ENCODE measurements at places on chromosomes 1 and 21.

DNA sequence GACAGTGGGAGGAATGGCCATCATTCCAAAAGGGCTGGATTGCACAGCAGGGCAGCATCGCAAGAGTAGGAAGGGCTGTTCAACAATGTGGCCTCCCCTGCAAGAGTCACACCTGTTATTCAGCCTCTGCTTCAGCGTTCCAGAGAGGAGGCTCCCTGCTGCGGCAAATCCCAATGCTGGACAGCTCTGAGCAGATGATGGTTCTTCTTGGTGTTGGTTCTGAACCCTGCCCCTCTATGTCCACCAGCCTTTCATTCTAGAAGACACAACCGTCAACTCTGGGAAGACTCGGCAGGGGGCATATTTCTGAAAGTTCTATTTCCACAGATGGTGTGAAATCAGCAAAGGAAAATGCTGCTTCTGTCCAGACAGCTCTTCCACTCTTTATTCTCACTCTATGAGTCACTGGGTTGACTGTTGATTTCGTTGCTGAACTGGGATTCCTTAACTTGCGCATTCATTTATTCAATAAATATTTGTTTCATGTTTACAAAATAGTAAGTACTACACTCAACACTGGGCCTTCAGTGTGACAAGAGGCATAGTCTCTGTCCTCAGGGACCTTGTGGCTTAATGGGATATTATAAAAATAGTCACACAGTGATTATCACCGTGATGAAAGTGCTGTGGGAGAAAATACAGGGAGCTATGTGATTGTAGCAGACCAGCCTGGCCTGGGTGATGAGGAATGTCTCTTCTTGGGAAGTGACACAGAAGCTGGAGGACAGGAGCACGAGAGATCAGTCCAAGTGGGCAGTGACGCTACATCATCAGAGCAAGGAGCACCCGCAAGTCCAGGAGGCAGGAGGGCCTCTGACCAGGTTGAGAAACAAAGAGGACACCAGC lies 260.3 kb downstream of the SIPA1L2 start:
- no peak for DNase-seq

- no peak for DNase-seq
These were observed 754 bp upstream of the PDPN start for GRCh38 chr1:13582713-13583443.

GRCh38 chr1:208369045-208369444 lies 124.9 kb upstream of the PLXNA2 start:
- DNase-seq = no peak

DNA sequence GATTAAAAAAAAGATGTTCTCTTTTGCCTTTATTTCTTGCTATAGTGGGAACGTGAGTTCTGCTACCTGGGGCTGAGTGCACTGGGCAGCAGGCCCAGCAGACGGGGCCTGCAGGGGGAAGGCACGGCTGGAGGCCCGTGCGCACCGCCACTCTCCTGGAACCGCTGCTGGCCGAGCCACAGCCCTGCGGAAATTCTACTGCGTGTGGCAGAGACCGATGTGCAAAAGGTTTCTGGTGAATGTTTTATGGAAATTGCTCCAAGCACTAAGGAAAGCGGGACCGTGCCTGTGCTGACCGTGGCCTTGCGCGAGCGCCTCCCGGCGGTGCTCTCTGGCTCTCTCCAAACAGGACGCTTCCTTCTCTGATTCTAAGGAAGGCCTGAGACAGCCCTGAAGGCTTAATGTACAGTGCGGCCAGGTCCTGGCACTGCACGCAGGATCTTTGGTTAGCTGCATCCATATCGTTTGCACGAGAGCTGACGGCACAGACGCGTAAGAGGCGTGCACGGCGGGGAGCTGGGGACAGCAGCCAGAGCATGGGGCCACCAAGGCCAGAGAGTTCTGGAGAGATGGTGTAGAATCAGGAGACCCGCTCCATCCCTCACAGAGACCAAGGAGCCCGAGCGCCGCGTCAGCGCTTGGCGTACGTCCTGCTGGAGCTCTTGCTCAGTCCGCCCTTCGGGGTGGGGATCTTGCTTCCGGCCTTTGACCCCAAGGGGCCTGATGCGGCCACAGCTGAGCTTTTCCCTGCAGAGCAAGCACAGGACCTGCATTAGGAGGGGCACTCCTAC lies 18.7 kb upstream of the LRRC47 start:
- DNase-seq = no peak

- no peak for DNase-seq
These were observed 549.2 kb downstream of the NEGR1 start for GRCh38 chr1:71733121-71733520.

DNA sequence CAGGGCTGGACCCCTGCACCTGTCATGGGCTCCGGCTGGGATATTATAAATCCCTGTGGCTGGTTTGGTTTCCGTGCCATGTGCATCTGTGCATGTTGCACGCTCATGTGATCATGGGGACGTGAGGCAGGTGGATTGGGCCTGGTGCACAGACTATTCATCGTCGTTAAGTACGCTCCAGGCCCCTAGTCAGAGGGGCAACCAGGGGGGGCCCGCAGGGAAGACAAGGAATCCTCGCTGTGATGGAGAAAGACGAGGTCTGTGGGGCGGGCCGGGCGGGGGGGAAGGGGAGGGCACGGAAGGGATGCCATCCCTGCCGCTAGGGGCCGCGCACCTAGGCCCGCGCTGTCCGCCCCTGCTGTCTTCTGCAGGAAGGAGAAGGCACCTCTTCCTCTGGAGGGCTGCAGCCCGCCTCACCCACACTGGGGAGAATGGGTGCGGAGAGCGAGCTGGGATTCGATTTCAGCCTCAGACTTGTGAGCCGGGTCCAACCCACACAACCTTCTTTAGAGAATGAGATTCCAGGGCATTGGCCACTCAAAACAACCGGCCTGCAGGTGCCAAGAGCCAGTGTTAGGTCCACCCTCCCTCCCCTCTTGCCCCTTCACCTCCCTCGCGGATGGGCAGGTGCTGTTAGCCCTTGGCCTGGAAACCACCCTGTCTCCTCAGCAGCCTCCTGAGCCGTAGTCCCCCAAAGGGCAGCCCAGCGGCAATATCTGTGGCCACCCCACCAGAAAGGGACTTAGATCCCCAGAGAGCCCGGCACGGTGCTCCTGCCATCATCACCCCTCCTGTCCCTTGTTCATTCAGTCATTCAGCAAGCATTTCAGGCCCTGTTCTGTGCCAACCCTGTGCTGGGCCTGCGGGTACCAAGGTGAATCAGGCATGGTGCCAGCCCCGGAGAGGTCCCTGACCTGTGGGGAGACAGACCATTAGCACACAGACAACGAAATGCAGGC lies 950 bp upstream of the LRP8 start:
- peak; percentile 50 for DNase-seq

DNA sequence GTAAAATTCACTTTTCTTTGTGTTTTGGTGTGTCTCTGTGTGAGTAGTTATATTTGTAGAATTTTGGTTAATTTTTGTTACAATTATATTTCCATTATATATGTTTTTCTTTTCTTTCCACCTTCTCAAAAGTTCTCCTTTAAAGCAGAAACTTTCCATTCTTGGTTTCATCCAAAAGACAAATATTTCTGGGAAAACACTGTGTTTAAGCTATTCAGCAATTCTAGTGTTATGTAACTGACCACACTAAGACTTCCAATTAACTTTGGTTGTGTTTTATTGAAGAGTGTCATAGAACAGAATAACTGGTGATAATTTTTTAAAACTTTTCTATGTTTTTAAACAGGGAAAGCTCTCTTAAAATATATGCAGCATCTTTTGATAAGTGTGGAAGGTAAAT lies 13.6 kb upstream of the RGL1 start:
- DNase-seq = no peak

- DNase-seq = no peak
These were observed 16.1 kb upstream of the KLHDC7A start for GRCh38 chr1:18464665-18465050.

GRCh38 chr1:202416641-202417040 lies 68.1 kb downstream of the PPP1R12B start:
- no peak for DNase-seq

DNA sequence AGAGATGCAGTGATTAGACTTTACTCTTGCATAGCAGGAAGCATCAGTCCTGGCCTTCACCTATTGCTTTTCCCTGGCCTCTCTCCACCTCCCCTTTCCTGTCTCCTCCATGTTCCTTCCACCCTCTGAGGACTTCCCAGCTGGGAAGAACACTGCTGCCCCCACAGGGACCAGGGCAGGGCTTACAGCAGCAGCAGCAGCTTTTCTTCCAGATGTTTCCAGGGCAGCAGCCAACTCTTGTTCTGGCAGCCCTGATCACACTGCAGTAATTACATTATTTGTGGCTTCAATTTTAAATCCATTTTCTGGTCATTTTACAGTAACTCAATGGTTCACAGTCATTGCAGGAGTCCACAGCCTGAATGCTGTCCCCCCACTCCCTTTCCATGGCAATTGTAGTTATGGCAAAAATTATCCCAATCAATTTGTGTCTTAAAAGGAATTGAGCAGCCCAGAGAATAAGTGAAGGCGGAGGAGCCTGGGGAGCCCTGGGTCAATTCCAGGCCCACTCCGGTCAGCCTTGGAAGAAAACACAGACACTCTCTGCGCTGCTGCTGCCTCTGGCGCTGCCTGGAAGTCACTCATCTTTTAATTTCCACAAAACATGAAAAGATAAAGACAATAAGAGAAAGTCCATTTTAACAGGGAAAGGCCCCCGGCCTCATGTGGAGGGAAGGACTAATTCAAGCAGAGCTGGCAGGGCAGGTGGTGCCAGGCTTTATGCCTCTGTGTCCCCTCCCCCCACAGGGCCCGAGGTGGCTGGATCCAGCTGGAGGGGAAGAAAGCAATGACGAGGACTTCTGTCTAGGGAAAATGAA lies 148.6 kb downstream of the GRIK3 start:
- DNase-seq = peak; percentile 21

DNA sequence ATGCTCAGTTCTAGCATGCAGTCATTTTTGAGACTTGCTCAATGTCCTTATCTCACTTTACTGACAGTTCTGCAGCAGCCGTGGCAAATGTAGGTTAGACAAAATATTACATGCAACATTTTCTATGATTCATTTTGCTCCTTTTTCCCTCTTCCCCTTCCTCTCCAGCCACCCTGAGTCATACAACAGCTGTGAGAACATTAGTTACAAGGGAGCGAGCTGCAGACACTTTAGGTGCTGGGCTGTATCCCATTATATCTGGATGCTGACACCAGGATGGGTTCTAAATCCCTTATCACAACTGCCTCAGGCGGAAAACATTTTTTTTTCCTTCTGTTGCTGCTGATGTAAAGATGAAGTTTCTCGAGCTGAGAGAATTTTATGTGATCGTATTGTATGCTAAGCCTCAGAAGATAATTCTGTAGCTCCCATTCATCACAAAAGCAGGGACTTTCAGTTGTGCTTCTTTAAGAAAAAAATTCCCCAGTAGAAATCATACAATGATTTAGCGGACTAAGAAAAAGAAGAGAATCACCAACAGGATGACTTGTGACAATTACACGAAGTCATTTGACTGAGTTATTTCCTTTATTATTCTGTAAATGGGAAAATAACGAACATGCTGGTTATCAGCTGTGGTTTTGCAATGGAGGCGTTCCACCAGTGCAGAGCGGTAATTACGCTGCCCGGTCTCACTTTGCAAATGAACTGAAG lies 345.0 kb downstream of the DISC1 start:
- DNase-seq = no peak

GRCh38 chr1:172469717-172470116 lies 25.8 kb upstream of the PIGC start:
- DNase-seq = no peak

DNA sequence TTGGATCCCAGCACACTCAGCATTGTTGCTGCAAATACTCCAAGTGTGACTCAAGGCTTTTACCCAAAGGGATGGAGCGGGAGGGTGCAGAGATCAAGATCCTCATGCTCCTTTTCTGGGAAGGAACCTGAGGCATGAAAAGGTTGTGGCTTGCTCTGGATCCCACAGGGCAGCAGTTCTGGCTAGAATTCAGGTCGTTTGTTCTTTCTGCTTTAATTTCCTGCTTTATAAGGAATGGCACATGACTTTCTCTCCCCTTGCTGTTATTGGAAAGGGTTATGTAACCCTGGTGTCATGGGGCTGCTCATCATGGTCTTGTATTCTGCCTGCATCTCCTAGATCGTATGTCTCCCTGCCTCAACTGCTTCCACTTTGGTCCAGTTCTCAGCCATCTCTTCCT lies 101.6 kb downstream of the NOS1AP start:
- no peak for DNase-seq

- peak; percentile 96 for DNase-seq
These were observed 382 bp upstream of the RASAL2 start for GRCh38 chr1:178093494-178093950.

DNA sequence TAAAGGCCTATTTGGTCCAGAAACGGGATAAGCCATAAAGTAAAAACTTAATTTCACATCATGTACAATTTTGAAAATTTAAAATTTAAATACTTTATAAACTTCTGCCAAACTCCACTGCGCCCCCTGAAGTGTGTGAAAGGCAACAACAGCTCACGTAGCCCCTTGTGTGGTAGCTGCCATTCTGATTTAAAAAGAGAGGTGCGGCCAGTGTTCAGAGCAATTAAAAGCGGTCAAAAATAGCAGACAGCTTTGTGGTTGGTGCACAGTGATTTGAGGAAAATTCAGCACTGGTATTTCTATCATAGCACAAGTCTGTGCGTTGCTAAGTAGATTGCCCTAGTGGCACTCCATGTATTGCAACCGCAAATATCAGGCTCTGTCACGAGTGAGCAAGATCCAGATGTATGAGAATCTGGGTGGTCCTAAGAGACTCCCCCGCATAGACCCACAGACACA lies 122.5 kb downstream of the ATG4C start:
- no peak for DNase-seq

- no peak for DNase-seq
These were observed 35.0 kb downstream of the ACKR1 start for GRCh38 chr1:159239551-159240220.

DNA sequence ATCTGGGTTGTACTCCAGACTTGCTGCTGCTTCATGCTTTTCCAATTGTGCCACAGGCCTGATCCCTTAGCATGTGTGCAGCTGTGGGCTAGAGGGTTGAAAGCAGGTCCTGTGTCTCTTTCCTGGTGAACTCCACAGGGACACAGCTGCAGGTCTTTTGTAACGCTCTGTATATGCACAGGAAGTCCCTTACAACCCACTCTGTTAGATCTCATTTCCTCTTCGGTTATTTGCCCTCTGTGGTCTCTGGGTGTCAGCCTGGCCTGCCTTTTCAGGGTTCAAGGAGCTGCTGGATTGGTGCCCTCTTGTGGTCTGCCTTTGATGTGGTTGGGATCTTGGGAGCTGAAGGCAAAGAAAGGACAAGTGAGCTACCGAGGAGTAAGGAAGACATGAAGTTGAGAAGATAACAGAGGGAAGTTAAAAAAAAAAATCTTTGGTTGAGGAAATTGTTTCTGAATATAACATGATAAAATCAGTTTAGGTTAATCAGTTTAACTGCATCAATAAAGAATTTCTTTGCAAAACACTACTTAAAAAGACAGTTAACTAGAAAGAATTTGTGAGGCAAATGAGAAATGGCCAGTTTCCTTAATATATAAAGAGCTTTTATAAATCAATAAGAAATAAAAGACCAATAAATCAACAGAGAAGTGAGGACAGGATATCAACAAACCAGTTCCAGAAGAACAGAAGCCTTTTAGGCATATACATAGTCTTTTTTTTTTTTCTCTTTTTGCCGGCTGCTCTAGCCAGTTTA lies 44.1 kb downstream of the UCK2 start:
- peak; percentile 27 for DNase-seq

- DNase-seq = no peak
These were observed 87.5 kb downstream of the FGGY start for GRCh38 chr1:59384443-59384842.

Data from SK-N-DZ (cell line).